Stimulated activated CD8-positive, alpha-beta memory T cell treated with anti-CD3 and anti-CD28 coated beads, Interleukin-7, amount 100 ng/mL, for 1 hour (primary cell): ENCODE measurements at places on chromosomes 4 and X.

GRCh38 chr4:94127707-94128328, 79.8 kb upstream of the SMARCAD1 start:
- DNase-seq: no peak

GRCh38 chrX:39653691-39654090, 444.1 kb downstream of the BCOR start:
- DNase-seq: no peak

DNA sequence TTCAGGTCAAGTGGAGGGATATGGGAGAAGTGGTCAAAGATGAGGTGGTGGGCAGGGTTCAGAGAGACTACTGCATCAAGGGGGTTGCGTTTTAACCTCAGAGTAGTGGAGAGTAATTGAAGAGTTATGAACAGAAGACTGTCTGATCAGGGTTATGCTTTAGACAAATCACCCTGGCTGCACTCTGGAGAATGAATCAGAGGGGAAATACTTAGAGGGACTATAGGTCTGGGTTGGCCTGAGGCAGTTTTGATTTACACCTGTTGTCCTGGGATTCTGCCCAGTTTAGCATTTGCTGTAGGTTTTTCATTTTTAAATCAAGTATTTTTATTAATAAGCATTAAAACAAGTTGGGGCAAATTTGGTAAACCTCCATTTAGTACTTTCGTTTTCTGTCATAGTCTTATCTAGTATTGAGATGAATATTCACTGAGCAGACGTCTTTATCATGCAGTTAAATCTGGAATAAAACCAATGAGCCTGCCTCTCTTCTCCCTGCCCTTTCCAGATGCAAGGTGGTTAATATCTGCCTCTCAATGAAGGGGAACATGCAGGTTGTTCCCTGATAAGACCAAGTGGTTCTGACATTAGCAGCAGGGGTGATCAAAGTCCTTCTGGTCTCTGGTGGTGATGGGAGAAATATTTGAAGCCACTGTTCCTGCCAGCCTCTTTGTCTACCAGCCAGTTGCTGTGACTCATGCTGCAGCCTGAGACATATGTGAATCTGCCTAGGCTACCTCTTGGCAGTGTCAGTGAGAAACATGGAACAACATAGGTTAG, 116.0 kb upstream of the RPS6KA3 start:
- DNase-seq: no peak

DNA sequence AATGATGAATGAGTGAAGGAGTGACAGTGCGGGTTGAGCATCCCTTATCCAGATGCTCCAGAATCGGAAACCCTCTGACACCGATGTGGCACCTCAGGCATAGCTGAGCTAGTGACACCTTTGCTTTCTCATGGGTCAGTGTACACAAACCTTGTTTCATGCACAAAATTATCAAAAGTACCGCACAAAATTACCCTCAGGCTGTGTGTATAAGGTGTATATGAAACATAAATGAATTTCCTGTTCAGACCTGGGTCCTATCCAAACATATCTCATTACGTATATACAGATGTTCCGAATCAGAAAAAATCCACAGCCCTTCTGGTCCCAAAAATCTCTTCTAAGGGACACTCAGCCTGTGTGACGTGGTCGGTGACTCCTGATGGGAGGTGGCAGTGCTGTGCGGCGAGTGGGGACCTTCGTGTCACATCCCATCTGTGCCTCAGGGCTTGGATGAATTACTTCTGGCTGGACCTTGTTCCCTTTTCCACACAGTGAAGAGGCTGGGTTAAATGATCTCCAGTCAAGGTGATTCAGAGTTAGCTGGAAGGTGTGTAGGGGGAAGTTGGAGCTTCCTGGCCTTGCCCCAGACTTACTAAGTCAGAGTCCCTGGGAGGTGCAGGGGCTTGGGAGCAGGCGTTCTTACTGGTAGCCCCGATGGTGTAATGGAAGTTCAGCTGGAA, 18.8 kb downstream of the RGS12 start:
- DNase-seq: no peak

GRCh38 chr4:13990596-13991589, 363.4 kb upstream of the BOD1L1 start:
- DNase-seq: no peak

DNA sequence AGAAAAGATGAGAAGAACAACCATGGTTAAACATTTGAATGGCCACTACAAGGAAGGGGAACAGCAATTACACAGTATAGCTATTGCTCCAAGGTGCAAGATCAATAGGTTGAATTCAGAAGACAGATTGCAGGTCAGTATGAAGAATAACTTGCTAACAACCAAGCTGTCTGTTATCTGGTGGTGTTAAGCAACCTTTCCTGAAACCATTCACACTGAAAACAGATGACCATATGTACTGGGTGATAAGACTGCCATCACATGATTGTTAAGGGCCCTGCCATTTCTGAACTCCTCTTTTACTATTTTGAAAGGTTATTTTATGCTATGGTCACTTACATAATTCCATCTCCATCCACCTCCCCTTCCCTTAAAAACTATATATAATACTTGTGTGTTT, 6.8 kb downstream of the GABRA3 start:
- no peak for DNase-seq

DNA sequence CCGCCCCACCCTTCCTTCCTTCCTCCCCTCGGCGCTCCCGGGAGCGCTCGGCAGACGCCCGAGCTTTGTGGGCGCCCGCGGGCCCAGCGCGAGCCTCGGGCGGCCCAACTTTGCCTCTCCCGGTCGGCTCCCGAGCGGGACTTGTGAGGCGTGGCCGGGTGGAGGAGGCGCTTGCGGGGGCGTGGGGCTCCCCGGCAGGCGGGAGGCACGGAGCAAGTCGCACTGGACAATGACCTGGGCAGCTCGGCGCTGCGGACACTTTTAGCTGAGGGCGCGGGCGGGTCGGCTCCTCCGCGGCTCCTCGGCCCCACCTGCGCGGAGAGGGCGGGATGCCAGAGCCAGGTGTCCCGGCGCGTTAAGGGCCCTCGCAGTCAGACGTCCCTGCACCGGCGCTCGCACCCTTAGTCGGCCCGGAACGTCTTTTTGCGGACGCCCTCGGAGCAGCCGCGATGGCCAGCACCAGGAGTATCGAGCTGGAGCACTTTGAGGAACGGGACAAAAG, 385 bp downstream of the DCLK2 start:
- no peak for DNase-seq
